Femur (tissue), 1 donor: ENCODE measurements at places on chromosomes 5 and 9.

GRCh38 chr9:108704156-108704852, 151.5 kb downstream of the ACTL7B start:
- DNase-seq: no peak

DNA sequence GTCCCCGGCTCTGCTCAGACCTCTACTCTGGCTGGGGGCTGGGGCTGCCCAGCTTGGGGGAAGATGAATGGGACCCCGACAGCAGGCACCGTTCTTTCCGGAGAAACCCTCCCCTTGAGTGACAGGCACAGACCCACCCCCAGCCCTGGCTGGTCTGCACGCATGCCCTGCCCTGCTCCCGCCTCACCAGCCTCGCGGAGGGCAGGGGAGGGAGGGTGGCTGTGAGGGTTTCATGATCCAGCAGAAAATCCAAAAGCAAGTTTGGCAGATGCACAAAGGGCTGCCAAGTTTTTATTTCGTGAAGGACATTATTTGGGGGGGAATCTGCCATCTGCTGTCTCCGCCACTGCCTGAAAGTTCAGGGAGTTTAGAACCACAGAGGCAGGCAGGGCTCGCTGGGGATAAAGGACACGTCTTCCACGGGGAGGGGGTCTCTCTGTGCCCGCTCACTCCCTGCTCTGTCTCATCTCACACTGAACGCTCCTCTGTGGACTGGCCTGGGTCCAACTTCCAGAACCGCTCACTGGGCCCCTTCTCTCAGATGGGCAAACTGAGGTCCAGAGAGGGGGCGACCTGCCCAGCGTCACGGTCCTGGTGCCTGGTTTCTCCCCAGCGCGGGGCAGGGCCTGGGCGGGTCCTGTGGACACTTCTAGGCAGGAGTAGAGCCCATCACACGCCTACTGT, 92.9 kb downstream of the RXRA start:
- DNase-seq: no peak

DNA sequence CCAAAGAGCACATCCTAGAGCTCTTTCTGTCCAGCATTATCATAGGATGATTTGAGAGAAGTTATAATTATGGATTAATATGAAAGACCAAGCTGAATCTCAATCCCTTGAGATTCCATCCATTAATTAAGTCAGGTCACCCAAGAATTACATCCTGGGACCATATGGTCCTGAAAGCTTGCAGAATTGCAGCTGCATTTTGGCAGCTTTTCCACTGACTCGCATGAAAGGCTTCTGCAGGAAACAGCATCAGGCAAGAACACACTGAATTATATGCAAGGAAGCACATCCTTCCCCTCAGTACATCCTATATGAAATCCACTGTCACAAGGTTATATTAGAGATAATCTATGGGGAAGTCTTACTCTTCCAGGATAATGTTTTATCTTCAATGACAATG, 109.1 kb upstream of the CTNND2 start:
- DNase-seq: no peak

DNA sequence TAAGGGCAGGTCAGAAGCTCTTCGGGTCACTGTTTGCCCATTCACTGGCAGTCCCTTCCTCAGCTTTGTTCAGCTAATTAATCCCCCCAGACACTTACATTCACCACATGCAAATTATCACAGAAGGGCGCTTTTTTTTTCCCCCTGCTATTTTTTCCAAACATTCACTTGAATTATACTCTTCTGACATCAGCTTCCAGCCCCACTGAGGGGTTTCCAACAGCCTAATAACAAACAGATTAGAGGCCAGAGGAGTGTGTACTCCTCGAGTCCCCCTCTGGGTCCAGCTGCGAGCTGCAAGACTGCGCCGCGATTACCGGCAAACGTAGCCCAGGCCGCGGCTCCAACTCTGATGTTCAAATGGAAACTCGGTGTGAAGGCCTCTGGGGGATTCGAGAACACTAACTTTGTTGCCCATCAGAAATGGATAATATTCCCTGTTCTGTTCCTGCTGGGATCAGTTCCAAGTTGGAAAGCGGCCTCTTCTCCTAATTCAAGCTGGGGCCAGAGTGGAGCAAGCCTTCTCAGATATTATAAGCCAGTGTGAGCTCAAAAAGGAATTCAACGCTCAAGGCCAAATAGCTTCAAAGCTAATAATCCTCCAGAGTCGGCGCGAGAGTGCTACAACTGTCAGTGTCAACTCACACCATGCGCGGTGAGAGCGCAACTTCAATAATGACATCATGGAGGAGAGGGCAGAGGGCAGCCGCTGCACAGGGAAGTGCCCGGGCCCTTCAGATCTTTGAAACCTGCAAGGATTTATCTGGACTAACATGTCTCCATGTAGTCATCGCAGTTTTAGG, 560.8 kb downstream of the BNC2 start:
- DNase-seq: peak; percentile 89

GRCh38 chr9:106846857-106847256, 16.1 kb upstream of the ZNF462 start:
- DNase-seq: no peak

GRCh38 chr5:173271419-173271818, 36.4 kb upstream of the NKX2-5 start:
- no peak for DNase-seq

GRCh38 chr5:91219091-91219802, 163.9 kb downstream of the ARRDC3 start:
- peak; percentile 22 for DNase-seq

GRCh38 chr5:151509231-151509630, 61.8 kb downstream of the SLC36A1 start:
- DNase-seq: no peak

- no peak for DNase-seq
Measured at GRCh38 chr5:16391858-16392649, 73.5 kb downstream of the ZNF622 start.

- DNase-seq: no peak
Measured at GRCh38 chr5:139004374-139005307, 129.5 kb upstream of the LRRTM2 start.

GRCh38 chr9:98259791-98260190, 4.3 kb upstream of the TBC1D2 start:
- no peak for DNase-seq

DNA sequence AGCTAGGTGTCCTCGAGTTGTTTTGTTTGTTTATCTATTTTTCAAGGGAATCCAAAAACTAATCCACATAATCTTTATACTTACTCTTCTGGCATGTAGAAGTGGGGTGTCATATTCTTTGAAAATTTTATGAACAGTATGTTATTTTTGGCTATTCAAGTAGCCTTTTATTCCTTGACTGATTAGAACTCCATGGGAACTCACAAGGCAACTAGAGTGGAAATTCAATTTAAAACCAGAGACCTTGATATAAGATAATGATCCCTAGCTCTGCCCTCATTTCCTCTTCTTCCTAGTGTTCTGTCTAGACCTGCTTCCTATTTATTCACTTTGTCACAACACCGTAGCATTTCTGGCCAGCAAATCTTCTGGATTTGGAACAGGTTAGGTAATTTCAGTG, 1123.7 kb upstream of the C9orf72 start:
- no peak for DNase-seq

DNA sequence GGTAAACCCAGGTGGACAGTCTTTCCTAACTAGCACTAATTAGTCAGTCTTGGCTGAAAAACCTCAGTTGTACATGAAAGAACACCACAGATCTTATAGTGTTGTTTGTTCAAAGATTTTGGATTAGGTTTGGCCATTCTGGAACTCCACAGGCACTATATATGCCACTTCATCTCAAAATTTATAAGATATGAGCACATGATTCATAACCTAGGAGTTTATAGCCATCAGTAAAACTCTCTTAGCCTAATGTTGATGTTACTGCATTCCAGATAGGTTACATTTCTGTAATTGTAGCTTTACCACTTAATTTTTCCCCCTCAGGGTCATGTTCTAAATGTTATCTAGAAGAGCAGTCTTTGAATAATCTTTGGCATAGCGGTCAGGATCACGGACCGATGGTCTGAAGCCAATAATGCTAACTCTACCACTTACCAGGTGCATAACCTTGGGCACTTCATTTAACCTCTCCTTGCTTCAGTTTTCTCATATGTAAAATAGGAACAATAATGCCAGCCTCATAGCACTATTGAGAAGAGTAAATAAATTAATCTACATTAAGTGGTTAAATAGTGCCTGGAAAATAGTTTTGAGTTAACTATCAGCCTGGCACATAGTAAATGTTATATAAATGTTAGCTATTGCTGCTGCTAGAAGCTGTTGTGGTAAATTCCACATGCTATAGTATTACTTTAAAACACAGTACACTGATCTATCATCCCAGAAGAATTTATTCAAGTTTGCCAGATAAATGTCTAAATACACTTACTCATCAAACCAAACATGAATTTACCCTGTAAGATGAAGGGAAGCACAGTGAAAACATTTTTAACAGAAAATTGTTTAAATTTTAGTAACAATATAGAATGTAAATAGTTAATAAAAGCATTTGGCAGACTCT, 743.9 kb downstream of the NR2F1-AS1 start:
- no peak for DNase-seq

- no peak for DNase-seq
Measured at GRCh38 chr5:96538808-96539250, 105.8 kb upstream of the PCSK1 start.

GRCh38 chr5:126521130-126521529, 73.9 kb downstream of the ALDH7A1 start:
- no peak for DNase-seq

DNA sequence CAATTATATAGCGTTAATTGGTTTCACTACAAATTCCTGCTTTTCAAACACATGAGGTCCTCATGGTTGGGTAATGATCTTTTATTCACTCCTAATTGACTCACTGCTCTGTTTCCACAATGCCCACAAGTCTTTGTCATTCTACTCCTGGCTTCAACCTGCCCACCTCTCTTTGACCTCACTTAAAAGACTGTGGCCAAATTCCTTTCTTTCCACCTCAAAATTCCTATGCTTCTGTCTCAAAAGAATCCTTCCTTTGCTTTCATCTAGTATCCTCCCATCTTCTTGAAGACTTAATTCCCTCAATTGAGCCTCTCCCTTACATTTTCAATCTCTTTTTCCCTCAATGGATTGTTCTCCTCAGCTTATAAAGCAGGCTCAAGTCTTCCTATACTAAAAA, 4.9 kb downstream of the APBA1 start:
- no peak for DNase-seq

DNA sequence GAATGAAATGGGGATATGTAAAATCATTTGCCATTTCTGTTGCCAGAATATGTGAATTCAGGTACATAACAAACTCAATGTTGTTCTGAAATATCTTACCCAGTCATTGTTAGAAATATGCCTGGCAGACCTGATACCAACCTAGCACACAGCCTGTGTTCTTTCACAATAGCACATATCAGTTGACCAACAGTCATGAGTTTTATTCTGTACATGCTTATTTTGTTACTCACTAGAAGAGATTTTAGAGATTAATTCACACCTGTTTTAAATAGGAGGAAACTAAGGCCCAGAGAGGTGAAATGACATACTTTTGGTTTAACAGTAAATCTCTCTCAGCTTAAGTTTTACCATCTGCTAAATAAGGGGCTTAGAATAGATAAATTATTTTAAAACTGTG, 8.4 kb upstream of the PPP1R2B start:
- no peak for DNase-seq

GRCh38 chr5:85069659-85070640, 685.3 kb upstream of the EDIL3 start:
- DNase-seq: no peak

GRCh38 chr9:132142924-132143323, 18.9 kb upstream of the NTNG2 start:
- DNase-seq: no peak

GRCh38 chr5:146425023-146425422, 22.1 kb upstream of the TCERG1 start:
- DNase-seq: no peak

DNA sequence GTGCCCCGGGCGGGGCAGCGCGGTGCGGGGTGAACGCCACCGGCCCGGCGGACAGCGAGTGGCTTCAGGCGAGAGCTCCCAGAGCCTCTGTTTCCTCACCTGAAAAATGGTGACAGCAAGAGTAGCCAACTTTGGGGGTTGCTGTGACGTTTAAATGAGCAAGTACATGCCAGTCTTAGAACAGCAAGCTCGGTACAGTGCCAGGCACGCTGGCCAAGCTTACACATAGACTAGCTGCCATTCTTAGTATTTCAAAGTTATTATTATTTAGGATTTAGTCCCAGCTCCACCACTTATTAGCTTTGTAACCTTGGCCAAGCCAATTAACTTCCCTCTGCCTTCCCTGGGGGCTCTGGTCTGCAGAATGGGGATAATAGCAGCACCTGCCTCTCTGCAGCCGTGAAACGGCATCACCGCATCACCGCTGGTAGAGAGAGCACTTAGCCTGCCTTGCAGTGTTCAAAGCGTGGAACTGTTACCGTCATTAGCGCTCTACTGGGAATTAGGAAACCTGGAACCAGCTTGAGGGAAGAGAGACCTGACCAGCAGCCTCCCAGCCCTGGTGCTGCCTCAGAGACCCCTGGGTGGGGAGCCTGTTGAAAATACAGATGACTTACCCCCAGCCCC, at the start of gene C9orf50:
Gene C9orf50, minus strand, starts transcription at position 433 of the 627 bp plus-strand sequence. CDS start 527 bp downstream, outside the sequence.
- no peak for DNase-seq

GRCh38 chr9:90340421-90340820, 302.2 kb downstream of the DIRAS2 start:
- no peak for DNase-seq

DNA sequence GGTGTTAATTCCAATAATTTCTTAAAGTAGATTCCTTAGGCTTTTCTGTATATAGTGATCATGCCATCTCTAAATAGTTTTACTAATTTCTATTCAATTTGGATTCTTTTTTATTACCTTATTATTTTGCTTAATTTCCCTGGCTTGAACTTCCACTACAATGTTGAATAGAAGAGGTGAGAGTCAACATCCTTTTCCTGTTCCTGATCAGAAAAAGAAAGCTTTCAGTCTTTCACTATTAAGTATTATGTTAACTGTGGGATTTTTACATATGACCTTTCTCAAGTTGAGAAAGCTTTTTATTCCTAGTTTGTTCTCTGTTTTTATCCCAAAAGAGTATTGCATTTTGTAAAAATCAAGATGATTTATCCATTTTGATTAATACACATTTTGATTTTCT, 574.5 kb upstream of the TLE4 start:
- no peak for DNase-seq

- DNase-seq: peak; percentile 70
Measured at GRCh38 chr9:114616684-114617520, 5.8 kb downstream of the TMEM268 start.

GRCh38 chr5:5296051-5296450, 126.4 kb upstream of the ICE1 start:
- no peak for DNase-seq

- no peak for DNase-seq
Measured at GRCh38 chr5:62371409-62371808, 32.3 kb downstream of the DIMT1 start.

- no peak for DNase-seq
Measured at GRCh38 chr5:143701493-143701892, 110.5 kb upstream of the HMHB1 start.
